ENCODE measurements at places on chromosomes 2 and 18.

GRCh38 chr18:79521416-79522205 lies 125.9 kb downstream of the NFATC1 start:
- DNase-seq = no peak

GRCh38 chr18:54192415-54192814 lies 32.1 kb downstream of the MBD2 start:
- DNase-seq = no peak

DNA sequence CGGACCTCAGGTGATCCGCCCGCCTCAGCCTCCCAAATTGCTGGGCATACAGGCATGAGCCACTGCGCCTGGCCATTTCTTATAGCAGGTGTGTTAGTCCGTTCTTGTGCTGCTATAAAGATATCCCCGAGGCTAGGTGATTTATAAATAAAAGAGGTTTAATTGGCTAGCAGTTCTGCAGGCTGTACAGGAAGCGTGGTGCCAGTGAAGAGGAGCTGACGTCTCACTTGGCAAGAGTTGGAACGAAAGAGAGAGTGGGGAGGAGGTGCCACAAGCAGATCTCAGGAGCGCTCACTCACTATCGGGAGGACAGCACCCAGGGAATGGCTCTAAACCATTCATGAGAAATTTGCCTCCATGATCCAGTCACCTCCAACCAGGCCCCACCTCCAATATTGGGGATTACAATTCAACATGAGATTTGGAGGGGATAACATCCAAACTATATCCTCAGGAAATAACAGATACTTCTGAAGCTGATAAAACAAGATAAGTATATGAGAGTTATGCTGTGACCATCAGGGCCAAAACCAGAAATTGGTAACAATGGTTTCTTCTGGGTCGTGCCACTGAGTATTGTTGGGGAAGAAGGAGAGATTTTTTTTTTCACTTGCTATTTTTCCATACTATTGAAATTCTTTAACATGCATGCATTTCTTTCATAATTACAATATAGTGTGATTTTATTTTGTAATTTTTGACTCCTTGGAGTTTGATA lies 7.4 kb upstream of the RMC1 start:
- DNase-seq = no peak

- DNase-seq = no peak
Observed at GRCh38 chr2:16284941-16285625, 344.7 kb downstream of the MYCN start.

GRCh38 chr2:165745916-165746315 lies 48.1 kb downstream of the GALNT3 start:
- DNase-seq = peak; percentile 8

DNA sequence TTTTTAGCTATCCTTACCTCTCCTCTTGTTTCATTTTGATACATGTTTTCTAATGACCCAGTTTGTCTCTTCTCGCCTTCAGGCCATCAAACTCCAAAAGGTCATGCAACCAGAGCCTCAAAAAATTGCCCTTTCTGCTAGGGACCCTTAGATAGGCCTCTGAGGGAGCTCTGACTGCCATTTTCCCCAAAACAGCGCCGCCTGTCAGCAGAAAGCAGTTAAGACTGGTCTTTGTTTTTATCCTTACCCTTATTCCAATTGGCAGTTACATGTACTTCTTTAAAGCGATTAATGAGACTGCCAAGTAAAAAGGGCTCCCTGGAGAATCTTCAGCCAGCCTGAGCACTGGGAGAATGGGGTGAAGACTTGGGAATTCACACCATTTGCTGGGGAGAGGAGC lies 55.1 kb upstream of the RIT2 start:
- no peak for DNase-seq

- DNase-seq = no peak
Observed at GRCh38 chr2:113076954-113077669, 9.3 kb downstream of the IL1F10 start.

DNA sequence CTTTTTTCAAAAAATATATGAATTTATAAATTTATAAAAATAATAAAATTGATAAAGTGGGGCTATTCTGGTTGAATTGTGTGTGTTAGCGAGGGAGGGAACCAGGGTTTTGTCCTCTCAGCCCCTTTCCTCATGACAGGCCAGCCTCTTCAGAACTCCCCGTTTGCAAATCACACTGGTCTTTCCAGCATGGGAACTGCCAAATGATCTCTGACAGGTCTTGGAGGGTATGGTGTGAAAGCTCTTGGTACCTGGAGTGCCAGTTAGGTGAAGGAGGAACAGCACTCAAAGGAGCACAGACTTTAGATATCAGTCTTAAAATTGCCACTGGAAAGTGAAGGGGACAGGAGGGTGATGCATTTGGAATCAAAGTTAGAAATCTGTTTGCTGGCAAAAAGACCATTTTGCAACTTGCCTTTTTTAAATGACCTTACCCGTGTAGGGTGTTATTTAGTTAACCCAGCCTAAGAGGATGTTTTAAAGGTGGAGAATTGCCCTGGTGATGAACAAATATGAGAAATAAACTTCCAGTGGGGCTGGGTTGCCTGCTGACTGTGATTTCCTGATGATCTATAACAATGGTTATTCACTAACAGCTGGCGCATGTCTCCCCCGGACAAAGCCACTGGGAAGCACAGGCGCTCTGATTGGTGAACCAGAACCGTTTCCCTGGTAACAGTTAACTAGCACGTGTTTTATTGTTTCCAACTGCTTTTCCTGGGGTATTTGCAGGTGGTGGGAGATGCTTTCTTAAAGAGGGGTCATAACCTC lies 85.3 kb upstream of the EFEMP1 start:
- DNase-seq = peak; percentile 47

DNA sequence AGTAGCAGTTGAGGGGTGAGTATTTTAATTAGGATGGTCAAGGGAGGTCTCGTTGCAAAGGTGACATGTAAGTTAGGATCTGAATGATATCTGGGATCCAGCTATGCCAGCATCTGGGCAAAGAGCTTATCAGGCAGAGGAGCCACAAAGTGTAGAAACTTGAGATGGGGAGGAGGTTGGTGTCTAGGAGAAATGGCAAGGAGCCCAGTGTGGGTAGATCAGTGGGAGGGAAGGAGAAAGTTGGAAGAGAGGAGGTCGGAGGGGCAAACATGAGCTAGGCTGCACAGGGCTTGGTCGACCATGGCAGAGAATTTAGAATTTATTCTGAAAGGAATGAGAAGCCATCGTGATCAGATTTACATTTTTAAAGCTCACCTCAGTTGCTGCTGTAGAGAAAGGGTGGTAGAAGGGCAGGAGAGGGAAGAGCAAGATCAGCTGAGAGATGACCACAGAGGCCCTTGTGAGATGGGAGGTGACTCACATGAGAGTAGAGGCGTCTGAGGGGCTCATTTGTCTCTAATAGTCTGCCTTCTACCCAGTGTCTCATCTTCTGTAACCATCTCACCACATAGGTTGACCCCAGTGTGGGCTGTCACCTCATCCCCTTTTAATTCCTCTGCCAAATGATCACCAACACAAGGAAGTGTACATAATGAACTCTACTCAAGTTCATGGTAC lies 170.0 kb downstream of the ETAA1 start:
- no peak for DNase-seq

DNA sequence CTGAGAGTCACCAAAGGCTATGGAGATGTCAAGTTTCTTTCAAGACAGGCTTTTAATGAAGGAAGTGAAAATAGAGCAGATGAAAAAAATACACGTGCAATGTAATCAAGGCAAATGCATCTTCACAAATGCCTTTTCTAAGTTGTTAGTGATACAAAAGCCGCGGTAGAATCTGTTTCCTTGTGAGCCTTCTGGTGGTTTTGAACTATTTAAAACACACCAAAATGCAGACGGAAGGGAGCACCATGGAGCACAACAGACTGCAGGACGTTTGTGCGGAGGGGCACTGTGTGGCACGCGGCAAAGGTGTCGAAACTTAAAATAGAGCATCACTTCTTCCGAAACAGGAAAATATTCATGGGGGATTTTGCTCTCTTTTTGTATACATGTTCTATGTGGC lies 65.0 kb upstream of the BOD1L2 start:
- DNase-seq = no peak

DNA sequence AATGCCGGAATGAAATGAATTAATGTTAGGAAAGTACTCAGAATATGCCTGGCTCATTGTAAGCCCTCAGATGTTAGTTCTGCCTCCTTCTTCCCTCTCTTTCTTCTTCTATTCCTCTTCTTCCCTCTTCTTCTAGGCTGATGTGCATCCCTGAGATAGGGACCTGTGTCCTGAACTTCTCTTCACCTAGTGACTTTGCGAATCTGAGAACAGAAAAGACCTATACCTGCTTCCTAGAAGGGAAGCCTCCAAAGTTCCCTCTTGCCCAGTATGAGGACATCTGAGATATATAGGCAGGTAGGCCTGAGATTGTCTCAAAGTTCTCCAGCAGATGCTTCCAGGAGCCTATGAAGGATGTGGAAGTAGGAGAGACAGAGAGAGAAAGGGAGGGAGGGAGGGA lies 8.1 kb upstream of the CYP27A1 start:
- DNase-seq = no peak

- DNase-seq = no peak
Observed at GRCh38 chr18:13643261-13643751, 83.1 kb downstream of the FAM210A start.

DNA sequence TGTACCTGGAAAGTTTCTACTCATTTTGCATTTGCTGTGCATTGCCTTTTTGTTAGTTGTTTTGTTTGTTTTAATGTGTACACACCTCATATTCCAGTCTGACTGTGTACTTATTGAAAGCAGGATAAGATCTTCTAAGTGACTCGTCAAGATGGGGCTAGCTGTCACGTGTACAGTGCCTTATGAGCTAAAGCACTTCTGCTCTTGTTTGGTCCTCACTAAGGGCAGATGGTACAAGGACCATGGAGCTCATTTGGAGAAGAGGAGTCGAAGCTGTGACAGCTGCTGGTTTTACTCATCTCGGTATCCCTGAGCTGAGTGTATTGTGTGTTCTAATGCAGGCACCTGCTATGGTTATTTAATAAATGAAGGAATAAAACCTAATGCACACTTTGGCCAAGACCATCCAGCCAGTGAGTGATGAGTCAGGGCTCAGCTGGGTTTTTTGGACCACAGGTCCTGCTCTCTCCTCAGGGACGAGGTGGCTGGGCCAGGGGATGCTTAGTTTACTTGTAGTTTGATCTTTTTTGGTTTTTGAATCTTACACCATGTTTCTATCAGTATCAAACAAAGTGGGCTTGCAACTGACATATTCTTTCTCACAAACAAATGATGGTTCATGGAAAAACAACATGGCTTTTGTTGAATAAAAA lies 152.5 kb upstream of the APCDD1 start:
- no peak for DNase-seq

DNA sequence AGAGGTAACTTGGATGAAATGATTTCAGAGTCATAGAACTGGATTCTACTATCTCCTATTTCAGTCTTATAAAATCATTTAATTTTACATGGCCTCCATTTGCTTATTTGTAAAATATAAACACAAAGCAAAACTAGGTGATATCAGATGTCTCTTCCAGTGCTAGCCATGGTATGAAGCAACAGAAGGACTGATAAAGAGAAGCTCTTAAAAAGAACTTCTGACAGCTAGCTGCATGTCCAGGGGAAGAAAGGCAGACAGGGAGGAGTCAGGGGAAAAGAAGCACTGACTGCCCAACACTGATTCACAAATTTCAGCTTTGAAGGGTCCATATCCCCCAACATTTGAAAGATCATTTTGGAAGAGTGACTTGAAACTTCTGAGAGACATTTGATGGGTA lies 6.4 kb downstream of the SLC8A1 start:
- DNase-seq = no peak

- no peak for DNase-seq
Observed at GRCh38 chr18:59501920-59502273, 142.8 kb upstream of the LMAN1 start.

- DNase-seq = no peak
Observed at GRCh38 chr2:181178130-181178529, 197.7 kb downstream of the UBE2E3 start.

DNA sequence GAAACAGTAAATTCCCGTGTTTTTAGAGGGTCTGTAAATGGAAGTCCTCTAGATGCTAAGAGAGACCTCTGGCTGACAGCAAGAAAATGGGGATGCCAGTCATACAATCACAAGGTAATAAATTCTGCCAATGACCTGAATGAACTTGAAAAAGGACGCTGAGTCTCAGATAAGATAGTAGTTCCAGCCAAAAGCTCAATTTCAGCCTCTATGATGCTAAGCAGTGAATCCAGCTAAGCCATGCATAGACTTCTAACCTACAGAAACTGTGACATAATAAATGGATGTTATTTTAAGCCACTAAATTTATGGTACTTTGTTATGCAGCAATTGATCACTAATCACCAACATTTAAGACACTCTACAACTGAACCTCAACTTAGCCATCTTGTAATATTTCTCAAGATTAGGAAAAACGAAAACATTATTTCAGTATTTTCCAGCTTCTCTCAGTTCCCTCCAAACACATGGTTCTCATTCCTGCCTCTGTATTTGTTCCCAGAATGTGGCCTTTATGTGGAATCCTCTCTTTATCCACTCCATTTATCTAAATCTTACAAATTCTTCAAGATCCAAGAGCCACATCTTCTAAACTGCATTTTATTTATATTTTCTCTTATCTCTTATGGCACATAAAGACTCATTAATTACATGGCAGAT lies 331.1 kb downstream of the GULP1 start:
- no peak for DNase-seq

GRCh38 chr2:134240061-134240460 lies 13.8 kb upstream of the MGAT5 start:
- no peak for DNase-seq

DNA sequence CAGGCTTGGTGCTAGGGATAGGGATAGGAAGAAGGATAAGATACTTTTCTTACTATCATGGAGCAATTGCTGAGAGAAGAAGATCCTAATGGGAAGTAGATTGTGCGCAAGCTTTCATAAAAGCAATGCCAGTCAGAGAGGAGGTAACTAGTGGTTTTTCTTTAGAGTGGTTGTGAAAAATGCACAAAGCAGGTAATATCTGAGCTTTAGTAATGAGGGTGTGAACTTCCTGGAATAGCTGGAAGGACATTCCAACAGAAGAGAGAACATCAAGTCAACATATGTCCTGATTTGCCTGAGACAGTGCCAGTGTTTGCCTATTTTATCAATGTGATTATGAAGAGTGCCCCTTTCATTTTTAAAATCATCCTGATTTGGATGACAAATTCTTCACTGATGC lies 34.1 kb downstream of the CCBE1 start:
- DNase-seq = no peak

DNA sequence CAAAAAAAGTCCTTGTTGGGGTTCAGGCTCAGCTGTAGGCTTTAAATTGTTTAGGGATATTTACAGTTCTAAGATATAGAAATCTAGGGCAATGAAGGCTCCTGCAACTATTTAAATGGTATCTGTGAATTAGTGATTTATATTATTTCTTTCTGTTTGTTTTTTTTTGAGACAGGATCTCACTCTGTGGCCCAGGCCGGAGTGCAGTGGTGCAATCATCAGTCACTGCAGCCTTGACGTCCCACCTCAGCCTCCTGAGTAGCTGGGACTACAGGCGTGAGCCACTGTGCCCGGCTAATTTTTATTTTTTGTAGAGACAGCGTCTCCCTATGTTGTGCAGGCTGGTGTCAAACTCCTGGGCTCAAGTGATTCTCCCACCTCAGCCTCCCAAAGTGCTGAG lies 32.3 kb upstream of the NDUFV2 start:
- DNase-seq = no peak

All from GM04504 (cell line).